ENCODE measurements at places on chromosomes 2 and 18.

DNA sequence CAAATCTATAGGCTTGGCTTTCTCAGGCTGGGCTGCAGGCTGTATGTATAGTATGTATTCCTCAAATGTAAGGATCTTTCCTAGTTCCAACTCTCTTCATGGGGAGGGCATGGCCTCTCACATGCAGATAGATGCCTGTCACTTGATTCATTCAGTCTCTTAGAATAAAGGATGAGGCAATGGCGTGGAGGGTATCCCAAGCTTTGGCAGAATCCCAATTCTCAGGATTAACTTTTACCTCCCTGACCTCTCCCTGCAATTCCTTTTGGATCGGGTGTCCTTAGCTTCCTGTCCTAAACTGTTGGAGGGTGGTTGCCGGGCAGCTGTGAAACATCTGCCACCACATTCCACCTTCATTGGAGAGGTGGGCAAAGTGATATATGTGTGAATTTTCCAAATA lies 80.3 kb downstream of the INSIG2 start:
- no peak for DNase-seq

DNA sequence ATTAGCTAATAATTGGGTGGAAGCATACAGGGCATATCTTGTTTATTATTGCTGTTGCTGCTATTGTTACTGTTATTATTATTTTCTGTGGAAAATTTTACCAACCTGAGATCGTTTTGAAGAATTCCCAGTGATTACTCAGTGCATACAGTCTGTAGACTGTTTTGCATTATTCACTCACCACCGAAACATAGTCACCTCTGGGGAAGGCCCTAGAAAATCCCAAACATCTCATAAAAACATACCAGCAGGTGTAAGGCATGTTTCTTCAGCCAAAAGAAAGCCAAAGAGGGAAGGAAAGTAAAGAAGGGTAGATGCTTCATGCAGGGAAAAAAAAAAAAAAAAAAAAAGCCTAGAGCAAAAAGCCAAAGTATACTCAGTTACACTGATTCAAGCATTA lies 647.7 kb downstream of the BCL11A start:
- DNase-seq: no peak

- DNase-seq: no peak
Observed at GRCh38 chr2:164363646-164364045, 257.6 kb downstream of the GRB14 start.

- no peak for DNase-seq
Observed at GRCh38 chr2:232350804-232351685, 27.5 kb upstream of the ALPP start.

DNA sequence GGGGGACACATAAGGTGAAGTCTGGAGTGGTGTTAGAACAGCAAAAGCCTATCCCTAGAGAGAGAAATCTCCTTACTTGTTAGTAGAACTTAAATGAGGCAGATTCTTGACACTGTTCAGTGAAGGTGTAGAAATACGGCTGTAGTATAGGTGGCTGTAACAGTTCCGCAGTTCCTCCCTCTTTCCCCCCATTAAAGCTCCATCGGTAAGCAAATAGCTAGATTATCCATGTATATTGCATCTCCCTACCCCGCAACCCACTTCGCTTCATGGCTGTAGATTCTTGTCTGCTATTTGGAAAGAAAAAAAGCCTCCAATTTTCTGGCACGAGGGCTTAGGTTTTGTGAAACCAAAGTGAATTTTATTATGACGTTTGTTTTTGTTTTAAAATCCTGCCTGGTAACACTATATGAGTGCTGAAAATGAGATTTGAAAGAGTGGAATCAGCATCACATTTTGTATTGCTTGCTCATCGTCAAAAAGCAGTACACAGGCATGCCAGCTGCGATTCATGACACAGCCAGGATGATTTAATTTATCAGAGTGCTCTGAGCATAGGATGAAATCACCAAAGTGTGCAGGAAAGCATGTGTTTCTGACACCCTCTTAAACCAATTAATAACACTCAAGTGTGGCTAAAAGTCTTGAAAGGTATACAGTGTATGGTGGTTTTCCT lies 1.4 kb downstream of the FAM171B start:
- DNase-seq: no peak
